ENCODE measurements at places on chromosomes 3 and 15.

DNA sequence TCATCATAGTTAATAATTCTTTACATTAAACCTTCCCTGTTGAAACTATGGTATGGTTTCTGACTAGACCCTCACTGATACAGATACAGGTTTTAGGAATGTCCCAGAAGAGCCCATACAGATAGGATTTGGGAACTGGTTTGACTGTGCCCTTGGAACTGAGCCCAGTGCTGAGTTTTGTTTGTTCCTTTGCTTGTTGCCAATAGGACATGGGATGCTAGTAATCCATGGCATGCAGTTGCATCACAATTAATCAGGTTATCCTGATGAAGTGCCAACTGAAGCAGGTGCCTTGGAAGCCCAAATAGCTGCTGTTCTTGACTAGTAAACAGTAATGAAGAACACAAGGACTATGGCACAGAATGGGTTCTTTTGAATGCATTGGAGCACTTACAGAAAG, 230.6 kb downstream of the NEK10 start:
- no peak for DNase-seq

- peak; percentile 64 for DNase-seq
Measured at GRCh38 chr15:62850791-62851291, 191.7 kb upstream of the TPM1 start.

GRCh38 chr15:88617790-88618189, 3.4 kb upstream of the AEN start:
- DNase-seq = no peak

DNA sequence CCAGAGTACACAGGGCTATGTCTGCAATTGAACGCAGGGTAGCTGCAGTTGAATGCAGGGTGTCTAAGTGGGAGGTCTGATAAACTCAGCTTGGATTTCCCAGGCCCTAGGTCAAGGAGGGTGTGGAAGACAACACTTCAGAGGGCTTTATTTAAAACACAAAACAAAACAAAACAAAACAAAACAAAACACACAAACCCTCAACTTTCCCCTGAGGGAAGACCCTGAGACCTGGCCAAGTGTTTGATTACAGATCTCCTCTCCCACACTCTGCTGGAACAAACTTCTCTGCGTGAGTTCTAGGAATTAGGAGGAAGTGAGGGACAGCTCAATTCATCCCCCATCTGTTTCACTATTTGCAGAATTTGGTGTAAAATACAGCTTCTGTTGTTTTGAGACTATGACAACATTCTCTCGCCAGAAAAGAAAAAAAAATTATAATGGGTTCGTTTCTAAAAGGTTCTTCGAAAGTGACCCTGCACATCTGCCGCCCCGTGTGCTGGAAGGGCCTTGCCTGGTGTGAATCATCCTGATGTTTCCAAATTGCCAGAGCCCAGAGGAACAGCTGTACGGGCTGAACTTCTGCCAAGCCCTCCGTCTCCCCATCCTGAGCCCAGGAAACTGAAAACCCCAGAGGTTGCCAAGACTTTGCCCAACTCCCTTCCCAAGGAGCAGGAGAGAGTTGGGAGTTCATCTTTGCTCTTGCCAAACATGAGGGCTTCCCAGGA, 73.3 kb upstream of the RAD18 start:
- peak; percentile 78 for DNase-seq

DNA sequence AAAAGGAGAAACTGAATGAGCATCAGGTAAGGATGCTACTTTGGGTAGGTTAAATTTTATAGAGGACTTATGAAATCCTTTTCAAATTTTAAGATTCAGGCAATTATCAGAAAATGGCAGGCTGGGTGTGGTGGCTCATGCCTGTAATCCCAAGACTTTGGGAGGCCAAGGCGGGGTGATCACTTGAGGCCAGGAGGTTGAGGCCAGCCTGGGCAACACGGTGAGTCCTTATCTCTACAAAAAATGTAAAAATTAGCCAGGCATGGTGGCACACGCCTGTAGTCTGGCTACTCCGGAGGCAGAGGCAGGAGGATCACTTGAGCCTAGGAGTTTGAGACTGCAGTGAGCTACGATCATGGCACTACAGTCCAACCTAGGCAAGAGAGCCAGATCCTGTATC, 23.1 kb downstream of the DCUN1D1 start:
- no peak for DNase-seq

DNA sequence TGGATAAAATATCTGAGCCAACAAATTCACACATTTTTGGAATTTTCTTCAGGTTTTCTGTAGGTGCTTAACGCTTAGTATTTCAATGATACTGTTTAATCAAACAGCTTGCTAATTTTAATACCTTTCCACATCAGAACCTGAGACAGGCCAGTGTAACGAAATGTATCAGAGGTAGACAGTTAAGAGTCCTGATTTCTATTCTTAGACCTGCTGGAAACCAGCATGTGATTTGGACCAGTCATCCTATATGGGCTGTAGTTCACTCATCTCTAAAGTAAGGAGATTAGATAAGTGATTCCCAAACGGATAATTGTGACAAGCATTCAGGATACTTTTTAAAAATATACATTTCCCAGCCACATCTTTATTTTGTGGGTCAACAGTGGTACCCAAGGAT, 18.4 kb downstream of the ARL6IP5 start:
- no peak for DNase-seq

DNA sequence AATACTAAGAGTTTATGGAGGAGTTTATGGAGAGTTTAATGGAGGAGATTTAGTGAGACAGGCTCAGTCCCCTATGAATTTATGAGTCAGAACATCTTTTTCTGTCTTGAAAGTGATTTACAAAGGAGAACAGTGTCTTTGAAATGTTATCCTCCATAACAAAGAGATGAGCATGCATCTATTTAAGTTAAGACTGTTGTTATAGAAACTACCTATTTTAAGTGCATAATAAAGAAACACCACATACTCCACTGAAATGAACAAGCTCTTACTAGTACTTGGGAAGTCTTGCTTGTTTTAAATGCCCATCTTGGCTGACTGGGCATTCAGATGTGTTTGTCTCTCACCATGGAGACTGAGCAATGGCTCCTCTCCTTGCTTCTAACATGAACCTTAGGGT, 118.7 kb upstream of the ACP3 start:
- no peak for DNase-seq
